Stimulated activated CD4-positive, alpha-beta T cell treated with anti-CD3 and anti-CD28 coated beads, Interleukin-15, amount 100 ng/mL, for 1 hour (primary cell): ENCODE measurements at places on chromosomes 5 and 9.

- DNase-seq = no peak
These were observed 179.1 kb downstream of the SLIT3 start for GRCh38 chr5:169121630-169122420.

DNA sequence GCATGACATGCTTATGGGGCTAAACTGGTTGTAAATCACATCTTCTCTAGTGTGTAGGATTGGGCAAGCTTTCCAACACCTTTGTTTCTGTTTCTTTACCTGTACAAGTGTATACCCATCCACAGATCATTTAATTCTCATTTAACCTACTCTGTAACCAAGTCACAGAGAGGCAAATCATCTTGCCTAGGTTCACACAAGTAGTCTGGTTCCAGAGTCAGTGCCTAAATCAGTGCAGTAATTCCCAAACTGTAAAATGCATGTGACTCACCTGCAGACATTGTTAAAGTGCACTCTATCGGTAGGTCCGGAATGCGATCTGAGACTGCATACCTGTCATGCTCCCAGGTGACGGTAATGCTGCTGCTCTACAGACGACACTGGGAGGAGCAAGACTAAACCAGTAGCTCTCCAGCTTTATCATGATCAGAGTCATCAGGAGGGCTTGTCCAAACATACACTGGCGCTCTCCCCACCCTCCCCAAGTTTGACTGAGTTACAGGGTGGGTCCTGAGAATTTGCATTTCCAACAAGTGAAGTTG is 107.9 kb upstream of the FREM1 start:
- DNase-seq = no peak

- no peak for DNase-seq
These were observed 13.9 kb upstream of the KIF12 start for GRCh38 chr9:114112778-114113584.

- DNase-seq = no peak
These were observed 54.4 kb upstream of the JMY start for GRCh38 chr5:79181419-79182022.

DNA sequence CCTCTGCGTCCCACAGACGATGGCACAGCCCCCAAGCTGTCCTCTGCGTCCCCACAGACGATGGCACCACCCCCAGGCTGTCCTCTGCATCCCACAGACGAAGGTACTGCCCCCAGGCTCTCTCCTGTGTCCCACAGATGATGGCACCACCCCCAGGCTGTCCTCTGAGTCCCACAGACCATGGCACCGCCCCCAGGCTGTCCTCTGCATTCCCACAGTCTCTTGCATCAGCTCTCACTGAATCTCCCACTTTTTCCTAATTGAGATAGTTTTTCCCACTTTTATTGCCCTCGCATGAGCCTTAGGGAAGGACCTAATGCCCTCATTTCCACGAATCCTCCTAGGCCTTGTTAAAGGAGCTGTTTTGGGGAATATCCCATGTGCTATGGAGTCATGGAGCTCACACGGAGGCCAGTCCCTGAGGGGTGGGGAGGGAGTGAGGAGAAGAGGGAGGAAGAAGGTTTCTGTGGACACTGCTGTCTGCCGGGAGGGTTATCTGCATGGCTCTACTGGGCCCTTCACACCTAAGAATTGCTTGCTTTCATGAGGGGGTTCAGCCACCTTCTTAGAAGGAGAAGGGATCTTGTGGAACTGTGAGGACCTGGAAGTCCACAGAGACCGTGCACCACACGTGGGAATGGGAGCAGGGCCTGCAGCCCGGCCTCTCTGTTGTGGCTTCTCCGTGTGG is 58.2 kb upstream of the PTCH1 start:
- DNase-seq = no peak

DNA sequence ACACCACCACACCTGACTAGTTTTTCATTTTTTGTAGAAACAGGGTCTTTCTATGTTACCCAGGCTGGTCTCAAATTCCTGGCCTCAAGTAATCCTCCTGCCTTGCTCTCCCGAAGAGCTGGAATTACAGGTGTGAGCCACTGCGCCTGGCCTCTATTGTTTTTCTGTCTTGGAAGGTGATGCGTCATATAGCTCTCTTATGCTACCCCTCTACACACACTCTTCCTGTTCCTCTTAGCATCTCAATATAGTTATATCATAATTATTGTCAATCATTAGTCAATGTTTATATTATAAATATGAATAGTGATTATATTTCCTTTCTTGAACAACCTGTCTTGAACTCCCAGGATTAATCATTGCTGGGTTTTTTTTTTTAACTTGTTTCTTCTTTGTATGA is 7.3 kb downstream of the PKD2L2 start:
- DNase-seq = no peak

- DNase-seq = no peak
These were observed 984 bp upstream of the RAD23B start for GRCh38 chr9:107281922-107282667.

DNA sequence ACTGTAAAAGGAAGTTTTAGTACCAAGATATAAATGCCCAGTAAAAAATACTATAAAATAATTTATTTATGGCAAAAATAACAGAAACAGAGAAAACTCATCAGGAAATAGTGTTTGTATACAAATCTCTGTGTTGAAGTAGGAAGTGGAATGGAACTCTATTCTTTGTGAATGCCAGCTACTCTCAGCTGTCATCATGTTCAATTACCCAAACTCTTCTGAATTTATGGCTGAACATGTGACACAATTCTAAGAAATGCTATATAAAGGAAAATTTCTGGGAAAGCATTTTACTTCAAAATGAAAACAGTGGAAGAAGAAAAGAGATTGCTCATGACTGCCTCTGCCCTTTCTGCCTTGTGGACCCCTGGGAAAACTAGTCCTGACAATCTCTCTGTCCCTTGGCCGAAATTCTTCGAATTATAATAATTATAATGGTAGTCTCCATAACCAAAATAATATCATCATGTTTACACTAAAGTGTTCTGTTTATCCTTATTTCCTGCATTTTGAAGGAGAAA is 522.3 kb upstream of the ST8SIA4 start:
- DNase-seq = no peak

DNA sequence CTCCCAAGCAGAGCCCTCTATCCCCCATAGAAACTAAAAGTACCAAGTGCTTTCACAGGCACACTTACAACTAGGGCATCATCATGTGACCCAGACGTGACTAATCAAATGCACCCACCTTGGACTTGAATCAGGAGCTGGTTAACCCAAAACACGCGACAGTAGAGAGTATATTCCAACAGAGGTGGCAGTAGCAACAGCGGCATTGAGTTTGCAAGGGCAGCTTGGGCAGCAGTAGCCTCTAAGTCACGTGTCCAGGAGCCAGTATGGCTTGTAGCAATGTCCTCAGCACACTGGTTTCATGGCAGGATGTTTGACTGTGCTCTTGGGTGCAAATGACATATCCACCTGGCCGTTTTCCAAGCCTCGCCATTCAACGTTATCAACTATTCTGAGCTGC is 73.4 kb upstream of the DNAH5 start:
- no peak for DNase-seq

DNA sequence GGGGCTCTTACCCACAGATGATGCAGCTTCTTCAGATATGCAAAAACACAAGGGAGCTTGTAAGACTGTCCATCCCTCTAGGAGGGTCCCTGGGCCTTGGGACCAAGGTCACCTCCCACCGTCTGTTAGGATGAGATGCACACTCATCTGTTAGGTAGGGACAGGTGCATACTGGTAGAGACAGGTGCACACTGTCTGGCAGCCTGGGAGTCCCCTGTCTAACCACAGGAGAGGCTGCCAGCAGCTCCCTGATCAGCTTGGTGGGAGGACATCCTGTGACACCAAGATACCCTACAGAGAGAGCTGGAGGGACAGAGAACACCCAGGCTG is 13.2 kb downstream of the TSPAN17 start:
- no peak for DNase-seq

DNA sequence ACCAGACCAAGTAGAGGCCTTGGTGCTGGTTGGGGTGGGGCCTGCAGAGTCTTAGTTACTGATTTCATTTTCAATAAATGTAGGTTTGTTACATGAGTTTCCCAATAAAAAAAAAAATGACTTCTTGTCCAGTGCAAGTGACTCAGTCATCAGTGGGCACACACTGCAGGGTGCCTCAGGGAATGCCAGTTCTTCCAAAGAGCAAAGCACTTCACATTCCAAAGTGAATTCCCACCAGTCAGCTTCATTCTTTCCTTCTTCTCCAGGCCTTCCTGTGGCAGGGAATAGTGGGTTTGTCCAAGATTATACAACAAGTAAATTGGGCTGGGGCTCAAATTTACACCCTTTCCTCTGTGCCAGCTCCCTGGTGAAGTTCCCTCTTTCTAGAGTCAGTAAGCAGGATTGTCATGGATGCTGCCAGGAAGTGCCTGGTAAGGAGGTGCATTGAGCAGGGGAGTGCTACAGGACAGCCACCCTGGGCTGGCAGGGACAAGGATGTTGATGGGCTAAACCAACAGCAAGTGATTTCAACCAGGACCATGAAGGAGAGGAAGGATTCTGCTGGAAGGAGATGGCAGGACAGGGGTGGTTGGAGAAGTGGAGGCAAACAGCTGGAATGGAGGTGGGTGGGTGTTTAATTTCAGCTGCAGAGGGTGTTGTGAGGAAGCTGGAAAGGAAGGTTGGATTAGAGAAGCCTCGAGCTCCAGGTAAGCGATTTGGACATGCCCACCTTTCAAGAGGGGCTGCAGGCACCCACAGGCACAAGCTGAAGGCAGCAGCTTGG is 3.7 kb upstream of the B4GALT7 start:
- no peak for DNase-seq

GRCh38 chr5:116703941-116704340 is 129.3 kb upstream of the SEMA6A start:
- no peak for DNase-seq

DNA sequence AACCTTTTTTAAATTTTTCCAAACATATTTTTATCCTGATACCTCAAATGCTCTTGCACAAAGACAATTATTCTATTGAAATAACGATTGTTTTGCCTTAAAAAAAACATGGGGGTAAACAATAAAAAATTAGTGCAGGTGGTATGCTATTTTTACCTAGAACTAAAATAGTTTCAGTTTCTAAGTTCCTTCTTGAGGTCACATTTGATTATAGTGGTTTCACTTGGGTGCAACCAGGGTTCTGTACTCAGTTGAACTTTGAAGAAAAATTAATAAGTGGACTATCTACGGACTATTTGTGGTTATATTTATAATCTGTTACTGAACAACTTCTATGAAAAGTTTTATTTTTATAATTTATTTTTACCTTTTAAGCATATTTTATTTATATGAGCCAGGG is 387.1 kb upstream of the IZUMO3 start:
- DNase-seq = no peak

GRCh38 chr5:75567710-75568109 is 43.5 kb upstream of the ANKDD1B start:
- DNase-seq = no peak

DNA sequence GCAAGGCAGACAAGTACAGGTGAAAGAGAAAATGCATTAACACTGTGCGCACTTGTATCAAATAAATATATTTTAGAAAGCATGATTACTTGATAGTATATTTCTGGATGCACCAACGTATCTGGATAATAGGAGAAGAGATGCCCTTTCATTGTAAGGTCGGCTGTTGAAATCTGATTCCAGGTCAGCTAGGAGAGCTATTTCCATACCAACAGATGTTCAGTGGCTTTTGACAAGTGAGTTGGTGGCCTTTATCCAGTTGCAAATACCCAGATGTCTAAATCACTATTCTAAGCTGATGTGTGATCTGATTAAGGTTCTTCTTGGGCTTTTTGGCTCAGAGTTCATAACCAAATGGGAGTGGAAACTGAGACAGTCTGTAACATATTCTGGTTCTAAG is 128.2 kb upstream of the TBCA start:
- DNase-seq = no peak

DNA sequence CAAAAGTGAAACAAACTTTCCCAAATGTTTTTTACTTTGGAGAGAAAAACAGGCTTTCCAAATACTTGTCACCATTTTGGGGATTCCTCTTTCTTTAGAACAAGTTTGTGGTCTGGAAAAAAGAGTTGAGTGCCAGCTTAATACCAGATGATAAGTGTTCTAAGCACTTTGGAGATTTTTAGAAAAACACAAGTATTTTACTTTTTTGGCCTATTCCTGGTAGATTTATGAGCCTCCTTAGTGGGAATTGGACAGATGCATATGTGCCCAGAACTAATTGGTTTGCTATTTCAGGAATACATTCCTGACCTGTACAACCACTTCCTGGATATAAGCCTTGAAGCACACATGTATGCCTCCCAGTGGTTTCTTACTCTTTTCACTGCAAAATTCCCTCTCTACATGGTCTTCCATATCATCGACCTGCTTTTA is 40.5 kb downstream of the GPR21 start:
- DNase-seq = no peak

GRCh38 chr5:16859346-16859745 is 76.7 kb downstream of the MYO10 start:
- no peak for DNase-seq

GRCh38 chr9:3040761-3041160 is 196.9 kb upstream of the PUM3 start:
- no peak for DNase-seq

GRCh38 chr5:163503106-163504078 is 2.0 kb upstream of the MAT2B start:
- no peak for DNase-seq

DNA sequence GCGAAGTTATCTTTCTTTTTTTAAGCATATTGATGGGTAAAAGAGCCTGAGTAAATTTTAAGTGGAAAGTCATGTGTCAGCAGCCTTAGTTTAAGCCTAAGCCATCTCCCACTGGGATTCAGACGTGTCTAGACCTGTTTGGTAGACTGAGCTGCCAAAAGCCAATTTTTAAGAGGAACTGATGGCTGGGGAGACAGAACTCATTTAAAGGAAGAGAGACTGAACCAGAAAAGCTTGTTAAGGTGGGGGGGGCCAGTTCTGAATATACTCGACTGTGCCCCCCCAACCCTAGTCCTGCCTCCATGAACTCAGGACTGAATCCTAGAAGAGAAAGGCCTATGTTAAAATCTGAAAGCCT is 58.3 kb upstream of the PLPP1 start:
- no peak for DNase-seq

DNA sequence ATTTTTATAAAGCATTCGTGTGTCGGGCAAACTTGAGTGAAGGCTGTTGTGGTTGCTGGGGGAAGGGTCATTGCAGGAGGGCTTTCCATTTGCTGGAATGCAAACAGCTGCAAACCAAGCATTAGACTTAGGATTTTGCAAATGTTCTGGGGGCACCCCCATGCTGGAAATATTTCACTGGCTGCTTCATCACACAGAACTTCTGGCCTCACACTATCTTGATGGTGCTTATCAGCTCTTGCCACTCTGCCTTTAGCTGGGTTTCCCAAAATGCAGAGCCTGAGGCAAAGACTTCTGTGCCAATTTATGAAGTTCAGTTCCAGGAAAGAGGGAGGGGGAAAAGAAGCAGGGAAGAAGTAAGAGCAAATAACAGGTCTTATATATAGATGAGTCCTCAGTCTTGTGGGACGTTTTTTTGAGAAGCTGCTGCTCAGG is 8.6 kb upstream of the COL15A1 start:
- no peak for DNase-seq

GRCh38 chr9:95102572-95102971 is 214.9 kb downstream of the FANCC start:
- no peak for DNase-seq
